CD4-positive, alpha-beta T cell treated with Interleukin-15 for 1 hour (primary cell): ENCODE measurements at places on chromosomes 2 and 18.

- no peak for DNase-seq
These were observed 421.1 kb downstream of the PTH2R start for GRCh38 chr2:208827549-208828221.

DNA sequence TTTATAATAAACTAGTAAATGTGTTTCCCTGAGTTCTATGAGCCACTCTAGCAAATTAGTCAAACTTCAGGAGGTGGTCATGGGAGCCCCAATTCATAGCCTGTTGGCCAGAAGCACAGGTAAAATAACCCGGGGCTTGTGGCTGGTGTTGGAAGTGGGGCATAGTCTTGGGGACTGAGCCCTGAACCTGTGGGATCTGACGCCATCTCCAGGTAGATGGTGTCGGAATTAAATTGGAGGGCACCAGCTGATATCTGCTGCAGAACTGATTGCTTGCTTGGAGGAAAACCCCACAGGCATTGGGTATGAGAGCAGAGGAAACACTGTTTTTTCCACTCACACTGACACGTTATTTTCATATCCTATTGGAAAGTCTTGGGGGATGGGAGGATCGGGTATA is 14.1 kb downstream of the NMS start:
- no peak for DNase-seq

DNA sequence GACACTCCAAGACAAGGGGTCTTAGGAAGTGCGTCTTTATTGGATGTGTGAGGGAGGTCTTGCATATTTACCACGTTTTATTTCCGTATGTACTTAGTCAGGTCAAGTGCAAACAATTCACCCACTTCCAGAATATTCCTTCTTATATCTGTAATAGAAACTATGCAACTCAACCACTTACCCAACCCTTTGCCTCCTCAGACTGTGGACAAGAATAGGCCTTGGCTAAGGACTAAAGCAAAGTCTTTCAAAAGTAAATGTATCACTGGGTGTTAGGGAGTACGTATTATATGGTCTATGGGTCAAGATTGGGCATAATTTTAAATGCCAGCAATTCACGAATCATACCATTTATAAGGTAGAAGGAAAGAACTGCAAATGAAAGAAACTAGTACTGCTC is 484.8 kb downstream of the MBD2 start:
- no peak for DNase-seq

- peak; percentile 26 for DNase-seq
These were observed 817 bp downstream of the DSC2 start for GRCh38 chr18:31101183-31102024.

- no peak for DNase-seq
These were observed 173.8 kb downstream of the TRIB2 start for GRCh38 chr2:12890481-12890991.
